Nucleus accumbens (tissue), 56 donors: ENCODE measurements at places on chromosomes 7 and 10.

- DNase-seq = no peak
Measured at GRCh38 chr7:134056816-134057215, 70.3 kb upstream of the LRGUK start.

GRCh38 chr7:142808802-142809583 lies 38.2 kb downstream of the PRSS2 start:
- DNase-seq = no peak

- DNase-seq = no peak
Measured at GRCh38 chr10:107269626-107270025, 105.1 kb upstream of the SORCS1 start.

DNA sequence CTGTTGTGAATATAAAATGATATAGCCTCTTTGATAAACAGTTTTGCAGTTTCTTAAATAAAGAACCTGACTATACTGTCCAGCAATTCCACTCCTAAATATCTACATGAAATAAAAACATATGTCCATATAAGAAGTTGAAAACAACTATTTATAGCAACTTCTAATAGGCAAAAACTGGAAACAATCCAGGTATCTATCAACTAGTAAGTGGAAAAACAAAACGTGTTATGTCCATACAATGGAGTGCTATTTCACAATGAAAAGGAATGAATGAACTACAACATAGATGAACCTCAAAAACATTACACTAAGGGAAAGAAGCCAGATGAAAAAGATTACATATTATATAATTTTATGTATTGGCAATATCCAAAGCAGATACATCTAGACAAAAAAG lies 268.9 kb downstream of the CSTF2T start:
- DNase-seq = no peak
